ENCODE measurements at places on chromosomes 5 and 9.

- no peaks in the 10 kb centered on the region for H3K4me1 ChIP-seq
- H3K27ac ChIP-seq, result no peak overlapping the region
- no peak overlapping the region for H3K4me3 ChIP-seq
These were observed 1497.8 kb downstream of the EFNA5 start for GRCh38 chr5:106172681-106173532.

DNA sequence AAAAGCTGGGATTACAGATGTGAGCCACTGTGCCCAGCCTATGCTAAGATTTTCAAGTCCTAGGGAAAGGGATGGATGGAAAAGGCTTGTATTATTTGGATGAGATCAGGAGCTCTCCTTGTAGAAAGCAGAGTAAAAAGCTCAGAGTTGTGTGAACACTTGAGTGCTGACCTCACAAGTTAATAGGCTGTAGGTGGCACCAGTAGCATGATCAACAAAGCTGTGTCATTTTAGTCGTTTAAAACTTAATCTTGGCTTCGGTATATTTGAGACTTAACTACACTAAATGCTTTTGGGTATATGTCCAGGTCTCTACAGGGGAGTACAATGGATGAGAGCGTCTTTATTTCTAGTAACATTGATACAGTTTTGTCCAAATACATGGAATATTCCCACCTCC lies 264.2 kb downstream of the TMEM38B start:
- no peaks in the 10 kb centered on the region for H3K27me3 ChIP-seq
- no peaks in the 10 kb centered on the region for H3K36me3 ChIP-seq
- no peak overlapping the region for H3K4me3 ChIP-seq
- H3K4me1 ChIP-seq, result no peaks in the 10 kb centered on the region
- no peak for DNase-seq

DNA sequence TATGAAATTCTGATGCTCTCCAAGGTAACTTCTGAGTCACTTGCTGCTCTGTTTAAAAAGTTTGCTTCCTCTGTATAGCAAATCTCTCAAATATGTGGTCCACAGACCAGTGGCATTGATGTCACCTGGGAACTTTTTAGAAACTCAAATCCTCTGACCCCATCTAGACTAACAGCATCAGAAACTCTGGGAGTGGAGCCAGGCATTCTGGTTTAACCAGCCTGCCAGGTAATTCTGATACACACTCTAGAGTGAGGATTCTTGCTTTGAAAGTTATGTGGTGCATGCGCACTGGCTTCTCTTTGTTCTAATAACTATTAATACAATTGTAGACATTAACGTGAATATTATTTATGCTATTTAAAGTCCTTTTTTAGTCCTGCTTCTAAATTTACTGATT lies 298.1 kb downstream of the SLF1 start:
- DNase-seq, result no peak
- no peaks in the 10 kb centered on the region for H3K36me3 ChIP-seq
- H3K27me3 ChIP-seq, result no peaks in the 10 kb centered on the region
- H3K27ac ChIP-seq, result no peak overlapping the region
- no peak overlapping the region for H3K4me3 ChIP-seq

GRCh38 chr5:134545070-134545868 lies 19.8 kb downstream of the JADE2 start:
- no peaks in the 10 kb centered on the region for H3K27me3 ChIP-seq
- peaks cover 30% of the 10 kb centered on the region for H3K4me1 ChIP-seq
- DNase-seq, result peak; percentile 49
- H3K27ac ChIP-seq, result peak overlapping the region; percentile 84
- H3K36me3 ChIP-seq, result peaks cover 32% of the 10 kb centered on the region

DNA sequence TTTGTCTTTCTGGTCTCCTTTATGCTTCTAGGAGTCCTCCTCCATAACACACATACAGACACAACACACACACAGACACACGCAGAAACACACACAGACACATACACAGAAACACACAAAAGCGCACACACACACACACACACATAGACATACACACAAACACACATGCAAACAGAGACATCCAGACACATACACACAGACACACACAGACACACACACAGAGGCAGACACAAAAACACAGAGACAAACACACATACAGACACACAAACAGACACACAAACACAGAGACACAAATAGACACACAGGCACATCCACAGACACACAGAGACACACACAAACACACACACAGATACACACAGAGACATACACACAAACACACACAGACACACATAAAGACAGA lies 220.2 kb downstream of the IRX2 start:
- no peaks in the 10 kb centered on the region for H3K27me3 ChIP-seq
- no peak overlapping the region for H3K27ac ChIP-seq
- DNase-seq, result no peak
- no peaks in the 10 kb centered on the region for H3K4me1 ChIP-seq
- no peaks in the 10 kb centered on the region for H3K36me3 ChIP-seq

DNA sequence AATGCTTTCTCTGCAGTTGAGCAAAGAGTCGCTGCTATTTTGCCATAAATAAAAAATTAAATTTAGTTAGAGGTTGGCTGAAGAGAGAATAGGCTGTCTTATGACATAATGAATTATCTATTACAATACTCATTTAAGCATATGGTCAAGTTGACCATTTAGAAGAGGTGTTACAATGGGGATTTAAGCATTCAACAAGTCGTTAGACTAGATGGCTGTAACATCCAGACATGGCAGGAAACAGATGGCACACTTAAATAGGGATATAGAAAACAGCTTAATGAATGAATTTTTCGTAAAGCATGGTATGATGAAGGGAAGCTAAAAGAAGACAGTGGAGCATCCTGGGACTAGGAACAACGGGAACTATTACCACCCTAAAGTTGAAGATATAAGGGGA lies 160.3 kb upstream of the PTPRD start:
- no peaks in the 10 kb centered on the region for H3K27me3 ChIP-seq
- no peak overlapping the region for H3K4me3 ChIP-seq
- H3K36me3 ChIP-seq, result no peaks in the 10 kb centered on the region
- no peaks in the 10 kb centered on the region for H3K4me1 ChIP-seq
- H3K27ac ChIP-seq, result no peak overlapping the region
